ENCODE measurements at places on chromosomes 6 and 20.

DNA sequence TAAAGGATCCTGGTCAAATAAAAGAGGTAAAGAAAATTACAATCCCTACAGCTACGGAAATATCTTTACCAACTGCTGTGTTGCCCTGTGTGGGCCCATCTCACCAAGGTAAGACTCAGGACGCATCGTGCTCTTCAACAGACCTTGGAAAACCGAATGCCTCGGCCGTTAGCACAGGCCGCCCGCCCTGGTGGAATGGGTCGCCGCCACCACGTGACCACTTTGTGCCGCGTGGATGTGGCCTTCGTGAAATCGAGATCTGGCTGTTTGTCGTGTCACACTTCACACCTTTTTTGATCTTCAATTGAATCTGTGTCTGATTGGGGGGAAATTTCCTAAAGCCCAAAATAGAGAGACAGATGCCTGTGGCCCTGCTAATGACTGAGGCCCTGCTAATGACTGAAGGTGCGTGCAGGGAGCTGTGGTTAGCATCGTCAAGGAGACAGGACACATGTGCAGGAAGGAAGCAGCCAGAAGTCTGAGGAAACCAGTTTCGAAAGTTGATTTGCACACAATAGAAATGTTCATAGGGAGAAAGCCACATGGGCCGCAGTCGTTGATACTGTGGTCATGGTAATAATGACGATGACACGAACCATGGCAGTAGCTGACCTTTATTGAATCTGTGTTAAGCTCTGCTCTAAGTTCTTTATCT is 175.7 kb upstream of the SNX9 start:
- DNase-seq, result no peak

DNA sequence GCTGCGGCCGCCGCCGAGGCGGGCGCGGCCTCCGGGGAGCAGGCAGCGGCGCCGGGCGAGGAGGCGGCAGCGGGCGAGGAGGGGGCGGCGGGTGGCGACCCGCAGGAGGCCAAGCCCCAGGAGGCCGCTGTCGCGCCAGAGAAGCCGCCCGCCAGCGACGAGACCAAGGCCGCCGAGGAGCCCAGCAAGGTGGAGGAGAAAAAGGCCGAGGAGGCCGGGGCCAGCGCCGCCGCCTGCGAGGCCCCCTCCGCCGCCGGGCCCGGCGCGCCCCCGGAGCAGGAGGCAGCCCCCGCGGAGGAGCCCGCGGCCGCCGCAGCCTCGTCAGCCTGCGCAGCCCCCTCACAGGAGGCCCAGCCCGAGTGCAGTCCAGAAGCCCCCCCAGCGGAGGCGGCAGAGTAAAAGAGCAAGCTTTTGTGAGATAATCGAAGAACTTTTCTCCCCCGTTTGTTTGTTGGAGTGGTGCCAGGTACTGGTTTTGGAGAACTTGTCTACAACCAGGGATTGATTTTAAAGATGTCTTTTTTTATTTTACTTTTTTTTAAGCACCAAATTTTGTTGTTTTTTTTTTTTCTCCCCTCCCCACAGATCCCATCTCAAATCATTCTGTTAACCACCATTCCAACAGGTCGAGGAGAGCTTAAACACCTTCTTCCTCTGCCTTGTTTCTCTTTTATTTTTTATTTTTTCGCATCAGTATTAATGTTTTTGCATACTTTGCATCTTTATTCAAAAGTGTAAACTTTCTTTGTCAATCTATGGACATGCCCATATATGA is 3.2 kb downstream of the MARCKS start:
- DNase-seq, result no peak

GRCh38 chr6:18609715-18610114 is 222.6 kb downstream of the RNF144B start:
- no peak for DNase-seq

DNA sequence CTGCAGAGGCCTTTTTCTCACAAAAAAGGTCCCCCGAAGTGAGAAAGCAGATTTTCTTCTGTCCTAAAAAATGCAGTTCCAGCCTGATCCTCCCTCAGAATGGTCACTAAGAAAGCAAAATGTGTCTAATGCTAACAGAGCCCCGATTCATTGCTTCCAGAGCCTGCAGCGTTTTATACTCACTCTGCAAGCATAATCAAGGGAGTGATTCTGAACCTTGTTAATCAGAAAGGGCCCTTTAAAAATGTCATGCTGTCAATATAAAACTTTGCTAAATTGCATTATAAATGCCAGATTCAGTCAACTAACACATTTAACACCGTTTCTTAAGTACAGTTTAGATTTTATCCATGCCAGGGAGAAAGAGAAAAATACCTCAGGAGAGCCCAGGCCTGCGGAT is 202.8 kb downstream of the CD83 start:
- DNase-seq, result no peak

- peak; percentile 10 for DNase-seq
Measured at GRCh38 chr6:131950767-131951575, at the start of gene CCN2. Gene CCN2, minus strand, starts transcription at chr6:131951372. Its CDS starts 200 bp downstream, at chr6:131951172.

- DNase-seq, result no peak
Measured at GRCh38 chr6:650098-650497, 6.8 kb downstream of the HUS1B start.

GRCh38 chr6:28537065-28537464 is 11.4 kb downstream of the GPX5 start:
- DNase-seq, result no peak

DNA sequence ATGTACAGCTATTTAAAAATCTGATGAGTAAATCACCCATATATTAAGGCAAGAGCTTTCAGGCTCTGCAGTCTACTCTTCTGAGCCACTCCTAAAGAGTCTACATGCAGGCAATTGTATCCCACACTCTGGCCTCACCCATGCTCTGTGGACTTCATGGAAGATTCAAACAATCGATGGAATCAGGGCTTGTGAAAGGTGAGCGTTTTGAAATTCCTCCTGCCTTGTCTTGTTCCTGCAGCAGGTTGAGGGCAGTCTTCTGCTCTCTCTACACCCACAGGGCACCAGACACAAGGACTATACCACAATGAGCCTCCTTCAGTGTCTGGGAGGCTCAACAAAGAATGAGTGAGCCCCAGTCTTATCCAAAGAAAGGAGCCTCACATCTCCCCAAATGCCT is 51.1 kb downstream of the TBC1D7 start:
- DNase-seq, result no peak

- DNase-seq, result no peak
Measured at GRCh38 chr6:126140015-126140414, 153.7 kb downstream of the TRMT11 start.

DNA sequence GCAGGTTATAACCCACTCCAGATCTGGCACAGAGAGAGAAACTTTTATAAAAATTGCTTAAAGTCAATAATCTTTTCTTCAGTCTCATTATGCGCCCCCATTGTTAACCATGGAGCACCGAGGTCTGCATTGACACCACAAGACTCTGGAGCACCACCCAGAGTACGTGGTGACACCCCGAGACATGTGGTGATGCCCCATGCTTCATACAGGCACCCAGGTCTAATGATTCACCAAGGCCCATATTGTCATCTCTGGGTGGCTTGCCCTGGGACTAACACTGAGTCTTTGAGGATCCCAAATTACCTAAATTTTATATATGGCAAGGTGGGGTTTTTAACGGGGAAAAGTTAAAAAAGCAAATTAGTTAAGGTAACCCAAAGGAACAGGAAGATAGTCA is 31.1 kb downstream of the CD109 start:
- no peak for DNase-seq

- no peak for DNase-seq
Measured at GRCh38 chr6:116876635-116877611, at the start of gene RFX6. Gene RFX6, plus strand, starts transcription at chr6:116877242. Its CDS starts 34 bp downstream, at chr6:116877276.

- no peak for DNase-seq
Measured at GRCh38 chr6:46199387-46199786, 28.6 kb upstream of the ENPP5 start.

- DNase-seq, result no peak
Measured at GRCh38 chr20:44187054-44187771, at the start of gene JPH2. Gene JPH2, minus strand, starts transcription at chr20:44187188. Its CDS starts 483 bp downstream, at chr20:44186705.

- DNase-seq, result no peak
Measured at GRCh38 chr6:142455957-142456589, 154.3 kb downstream of the ADGRG6 start.

- DNase-seq, result no peak
Measured at GRCh38 chr20:45407067-45407745, 883 bp upstream of the DBNDD2 start.

- no peak for DNase-seq
Measured at GRCh38 chr20:4470375-4470774, 251.3 kb upstream of the PRND start.

GRCh38 chr6:30100585-30101443 is 12.1 kb downstream of the TRIM31 start:
- DNase-seq, result no peak

DNA sequence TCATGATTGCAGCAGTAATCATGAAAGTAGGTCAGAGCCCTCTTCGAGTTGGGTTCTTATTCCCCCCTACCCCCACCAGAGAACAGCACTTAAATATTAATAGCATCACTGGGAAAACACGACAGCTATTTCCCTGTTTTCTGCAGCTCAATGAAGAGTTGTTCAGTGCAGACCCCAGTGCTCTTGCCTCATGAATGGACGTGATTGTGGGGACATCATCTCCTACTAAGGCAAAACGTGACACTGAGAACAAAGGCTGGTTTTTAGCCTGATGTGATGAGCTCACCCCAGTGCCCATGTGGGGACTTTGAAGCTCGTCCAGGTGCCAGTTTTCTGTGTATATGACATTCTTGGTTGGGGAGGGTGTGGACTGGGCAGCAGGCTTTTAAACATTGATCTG is 105.9 kb downstream of the SLC35F1 start:
- no peak for DNase-seq

- no peak for DNase-seq
Measured at GRCh38 chr20:39897058-39897457, 792.0 kb downstream of the MAFB start.

- DNase-seq, result no peak
Measured at GRCh38 chr6:79670789-79671188, 39.7 kb downstream of the SH3BGRL2 start.

GRCh38 chr6:63268574-63268973 is 51.2 kb downstream of the LGSN start:
- DNase-seq, result no peak

GRCh38 chr6:142887517-142887916 is 57.5 kb downstream of the HIVEP2 start:
- no peak for DNase-seq

GRCh38 chr20:63050406-63050805 is 43.6 kb upstream of the BHLHE23 start:
- no peak for DNase-seq

GRCh38 chr20:4793183-4793582 is 71.5 kb downstream of the PRND start:
- DNase-seq, result no peak

DNA sequence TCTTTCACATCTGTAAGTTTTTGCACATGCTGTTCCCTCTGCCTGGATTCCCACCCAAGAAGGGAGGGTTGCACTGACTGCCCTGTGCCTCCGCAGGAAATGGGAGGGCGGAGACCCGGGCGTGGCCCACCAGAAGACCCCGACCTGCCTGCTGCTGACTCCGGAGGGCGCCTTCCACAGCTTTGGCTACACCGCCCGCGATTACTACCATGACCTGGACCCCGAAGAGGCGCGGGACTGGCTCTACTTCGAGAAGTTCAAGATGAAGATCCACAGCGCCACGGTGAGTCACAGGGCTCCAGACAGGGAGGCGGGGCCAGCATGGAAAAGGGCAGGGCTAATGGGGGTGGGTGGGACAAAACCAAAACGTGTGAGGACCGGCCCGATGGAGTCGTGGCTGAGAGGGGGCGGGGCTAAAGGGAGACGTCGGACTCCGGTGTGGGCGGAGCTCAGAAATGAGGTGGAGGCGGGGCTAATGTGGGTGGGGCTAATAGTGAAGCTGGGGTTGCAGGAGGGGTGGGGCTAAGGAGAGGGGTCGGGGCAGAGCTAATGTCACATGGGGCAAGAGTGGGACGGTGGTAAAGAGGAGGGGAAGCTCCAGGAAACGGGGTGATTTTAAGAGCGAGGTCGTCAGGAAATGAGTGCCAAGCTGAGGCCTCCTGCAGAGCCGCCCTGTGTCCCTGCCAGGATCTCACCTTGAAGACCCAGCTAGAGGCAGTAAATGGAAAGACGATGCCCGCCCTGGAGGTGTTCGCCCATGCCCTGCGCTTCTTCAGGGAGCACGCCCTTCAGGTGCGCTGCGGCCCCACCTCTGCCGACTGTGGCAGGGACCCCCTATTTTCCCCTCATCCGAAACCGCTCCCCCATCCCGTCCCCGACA is 12.6 kb downstream of the HSPA12B start:
- peak; percentile 88 for DNase-seq

DNA sequence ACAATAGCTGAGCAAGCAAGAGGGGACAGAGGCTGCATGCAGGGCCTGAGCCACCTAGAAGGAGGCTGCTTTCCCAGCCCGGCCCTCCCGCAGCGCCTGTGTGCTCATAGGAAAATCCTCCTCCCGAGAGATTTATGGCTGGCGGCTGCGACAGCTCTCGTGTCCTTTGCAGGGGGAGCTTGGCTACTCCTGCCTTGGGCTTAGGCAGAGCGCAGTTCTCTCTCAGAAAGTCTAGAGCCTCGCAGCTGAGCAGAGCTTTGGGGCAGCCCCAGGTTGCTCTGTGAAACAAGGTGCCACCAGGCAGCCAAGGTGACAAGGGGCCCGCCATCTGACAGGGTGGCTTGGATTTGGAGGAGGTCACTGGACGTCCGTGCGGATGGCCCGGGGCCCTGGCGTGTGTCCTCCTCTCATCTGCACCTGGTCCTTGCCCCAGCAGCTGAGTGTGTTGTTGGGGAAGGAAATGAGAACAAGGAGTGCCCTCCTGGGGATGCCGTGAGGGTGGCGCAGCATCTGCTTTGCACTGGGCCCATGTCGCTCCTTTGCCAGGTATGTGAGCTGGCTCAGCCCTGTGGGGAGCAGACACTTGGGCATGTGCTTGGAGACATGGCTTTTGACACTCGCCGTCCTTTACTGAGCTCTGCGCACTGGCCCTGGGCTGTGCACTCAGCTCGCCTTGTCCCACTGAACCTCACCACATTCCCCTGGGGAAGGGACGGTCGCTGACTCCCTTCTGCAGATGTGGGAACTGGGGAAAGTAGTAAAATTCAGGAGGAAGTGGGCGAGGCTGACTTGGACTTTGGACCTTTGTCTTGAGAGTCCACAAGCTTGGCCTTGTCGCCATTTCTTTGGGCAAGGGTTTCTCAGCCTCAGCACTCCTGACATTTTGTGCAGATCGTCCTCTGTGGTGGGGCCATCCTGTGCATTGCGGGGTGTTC is 41.9 kb downstream of the EDN3 start:
- no peak for DNase-seq

GRCh38 chr6:96611342-96611991 is 48.5 kb downstream of the FHL5 start:
- DNase-seq, result no peak

GRCh38 chr6:122145246-122145645 is 254.2 kb upstream of the HSF2 start:
- no peak for DNase-seq

GRCh38 chr6:19368511-19368910 is 468.7 kb upstream of the ID4 start:
- DNase-seq, result no peak

Measured in erythroblast (primary cell).